T-cell (primary cell): ENCODE measurements at places on chromosomes 4 and X.

DNA sequence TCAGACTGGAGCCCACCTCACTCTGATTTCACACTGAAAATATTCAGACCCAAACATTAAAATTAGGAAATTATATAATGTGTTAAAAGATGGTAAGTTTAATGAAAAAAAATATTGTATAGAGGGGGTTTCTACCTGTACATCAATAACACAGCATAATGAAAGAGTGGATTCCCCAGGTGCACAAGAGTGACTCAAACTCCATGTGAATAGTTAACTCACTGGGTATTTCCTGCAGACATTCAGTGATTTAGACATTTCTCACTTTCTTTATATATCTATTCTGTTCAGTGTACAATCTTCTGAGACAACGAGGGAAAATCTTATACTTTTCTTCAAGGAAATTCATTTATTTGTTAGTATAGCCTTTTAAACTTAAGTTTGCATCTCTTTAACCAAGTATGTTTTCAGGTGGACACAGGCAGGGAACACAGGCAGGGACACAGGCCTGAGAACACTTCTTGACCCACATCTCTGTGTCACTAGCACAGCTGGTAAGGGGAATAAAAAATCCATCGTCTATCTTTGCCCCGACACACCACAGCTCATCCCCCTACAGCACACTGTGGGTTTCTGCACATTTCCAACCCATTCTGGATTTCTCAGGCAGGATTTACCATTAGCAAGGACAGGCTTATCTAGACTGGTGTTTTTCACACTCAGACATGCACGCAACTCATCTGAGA is 525.5 kb upstream of the BOD1L1 start:
- DNase-seq = no peak

GRCh38 chr4:113209652-113210320 is 160.3 kb downstream of the ANK2 start:
- DNase-seq = no peak

GRCh38 chr4:55920571-55920970 is 28.2 kb upstream of the CEP135 start:
- DNase-seq = no peak

DNA sequence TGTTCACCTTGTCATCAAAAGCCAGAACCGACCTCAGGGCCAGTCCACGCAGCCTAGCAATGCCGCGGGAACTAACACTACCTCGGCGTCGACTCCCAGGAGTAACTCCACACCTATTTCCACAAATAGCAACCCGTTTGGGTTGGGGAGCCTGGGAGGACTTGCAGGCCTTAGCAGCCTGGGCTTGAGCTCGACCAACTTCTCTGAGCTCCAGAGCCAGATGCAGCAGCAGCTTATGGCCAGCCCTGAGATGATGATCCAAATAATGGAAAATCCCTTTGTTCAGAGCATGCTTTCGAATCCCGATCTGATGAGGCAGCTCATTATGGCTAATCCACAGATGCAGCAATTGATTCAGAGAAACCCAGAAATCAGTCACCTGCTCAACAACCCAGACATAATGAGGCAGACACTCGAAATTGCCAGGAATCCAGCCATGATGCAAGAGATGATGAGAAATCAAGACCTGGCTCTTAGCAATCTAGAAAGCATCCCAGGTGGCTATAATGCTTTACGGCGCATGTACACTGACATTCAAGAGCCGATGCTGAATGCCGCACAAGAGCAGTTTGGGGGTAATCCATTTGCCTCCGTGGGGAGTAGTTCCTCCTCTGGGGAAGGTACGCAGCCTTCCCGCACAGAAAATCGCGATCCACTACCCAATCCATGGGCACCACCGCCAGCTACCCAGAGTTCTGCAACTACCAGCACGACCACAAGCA is 898 bp downstream of the UBQLN2 start:
- DNase-seq = peak; percentile 19

DNA sequence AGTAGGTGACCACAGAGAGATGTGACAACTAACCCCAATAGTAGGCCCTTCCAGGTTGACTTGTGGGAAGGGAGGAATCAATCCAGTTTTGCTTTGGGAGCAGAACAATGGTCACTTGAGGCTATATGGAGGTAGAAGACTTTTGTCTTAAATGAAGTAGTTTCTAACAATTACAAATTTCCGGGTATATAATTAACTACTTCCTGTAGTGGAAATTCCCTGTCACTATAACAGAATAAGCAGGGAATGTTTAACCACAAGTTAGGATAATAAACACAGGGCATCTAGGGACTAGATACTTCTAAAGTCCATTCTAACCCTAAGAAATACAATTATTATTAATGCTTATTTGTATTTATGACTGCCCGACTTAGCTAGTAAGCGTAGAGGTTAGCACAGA is 99.0 kb upstream of the TRPC3 start:
- no peak for DNase-seq

- no peak for DNase-seq
These were observed 242.1 kb downstream of the CPE start for GRCh38 chr4:165620913-165621312.

GRCh38 chrX:39974270-39974669 is 123.5 kb downstream of the BCOR start:
- no peak for DNase-seq

DNA sequence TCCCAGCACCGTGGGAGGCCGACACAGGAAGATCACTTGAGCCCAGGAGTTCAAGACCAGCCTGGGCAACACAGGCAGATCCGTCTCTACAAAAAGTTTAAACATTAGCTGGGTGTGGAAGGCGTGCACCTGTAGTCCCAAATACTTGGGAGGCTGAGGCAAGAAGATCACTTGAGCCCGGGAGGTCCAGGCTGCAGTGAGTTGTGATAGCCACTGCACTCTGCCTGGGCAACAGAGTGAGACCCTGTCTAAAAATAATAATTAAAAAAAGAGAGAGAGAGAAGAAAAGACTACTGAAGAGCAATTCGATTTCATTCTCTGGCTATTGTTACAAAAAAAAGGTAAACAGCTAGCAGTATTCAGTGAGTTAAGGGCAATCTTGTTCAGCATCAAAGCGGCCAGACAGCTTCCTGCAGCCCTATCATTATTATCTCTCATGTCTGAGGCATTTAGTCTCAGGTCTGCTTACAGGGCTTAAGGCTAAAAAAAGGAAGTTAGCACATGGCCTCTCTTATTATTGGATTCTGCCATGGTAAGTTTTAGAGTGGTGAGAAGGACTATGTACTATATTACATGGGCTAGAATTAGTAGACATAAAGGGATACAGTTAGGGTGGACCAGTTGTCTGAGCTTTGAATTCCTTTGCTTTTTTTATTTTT is 37.9 kb downstream of the ARHGEF6 start:
- DNase-seq = no peak

DNA sequence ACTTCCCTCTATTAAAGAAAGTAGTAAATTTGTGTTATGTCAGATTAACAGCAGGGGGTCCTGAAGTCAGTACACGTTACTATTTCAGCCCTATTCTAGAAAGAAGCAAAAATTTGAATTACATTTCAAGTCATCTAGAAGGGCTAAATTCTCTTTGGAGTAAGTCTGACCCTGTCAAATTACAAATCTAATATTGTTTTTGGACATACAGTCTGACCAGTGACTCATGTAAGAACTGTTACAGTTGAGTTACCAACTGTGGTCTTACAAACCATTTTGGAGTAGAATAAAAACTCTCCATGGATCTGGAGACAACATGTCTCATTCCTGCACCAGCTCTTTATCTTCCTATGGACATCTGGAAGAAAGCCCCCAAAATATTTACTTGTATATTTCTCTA is 36.0 kb upstream of the GYPA start:
- no peak for DNase-seq

DNA sequence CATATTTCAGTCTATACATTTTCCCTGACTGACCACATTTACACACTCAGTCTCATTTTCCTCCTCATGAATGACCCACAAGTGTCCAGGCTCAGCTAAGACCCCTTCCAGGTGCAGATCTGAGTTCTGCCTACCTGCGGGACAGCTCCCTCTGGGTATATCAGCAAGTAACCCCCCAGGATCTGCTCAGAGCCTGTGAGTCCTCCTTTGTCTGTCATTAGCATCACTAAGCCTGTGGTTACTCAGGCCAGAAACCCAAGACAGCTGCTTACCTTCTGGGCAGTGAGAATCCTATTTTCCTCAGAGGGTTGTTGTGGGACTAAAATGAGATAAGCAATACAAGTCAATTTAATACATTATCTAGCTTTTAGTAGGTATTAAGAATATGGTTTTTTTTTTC is 487.6 kb upstream of the BOD1L1 start:
- no peak for DNase-seq

- no peak for DNase-seq
These were observed 2.7 kb downstream of the SMIM10L2A start for GRCh38 chrX:135424469-135424868.

- DNase-seq = no peak
These were observed 92.8 kb downstream of the AMELX start for GRCh38 chrX:11386001-11386523.

DNA sequence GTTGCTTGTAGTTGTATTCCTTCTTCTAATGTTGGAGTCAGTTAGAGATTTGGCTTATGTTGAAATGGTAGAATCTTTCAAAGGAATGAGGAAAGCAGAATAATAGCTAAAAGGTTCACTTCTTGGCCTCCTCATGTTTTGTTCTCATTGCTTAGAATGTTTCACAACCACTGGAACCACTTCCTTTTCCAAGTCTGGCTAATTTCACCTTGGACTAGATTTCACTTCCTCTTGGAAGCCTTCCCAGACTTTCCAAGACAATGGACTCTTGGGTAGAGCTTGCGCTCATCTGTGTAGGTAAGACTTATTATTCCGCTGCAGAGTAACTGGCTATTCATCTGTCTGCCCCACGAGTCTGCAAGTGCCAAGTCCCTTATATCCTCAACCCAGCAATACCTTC is 8.3 kb downstream of the SPATA18 start:
- no peak for DNase-seq

GRCh38 chr4:152334931-152335330 is 201.0 kb downstream of the FBXW7 start:
- no peak for DNase-seq

- DNase-seq = no peak
These were observed 130.5 kb downstream of the SMIM20 start for GRCh38 chr4:26044524-26044923.

DNA sequence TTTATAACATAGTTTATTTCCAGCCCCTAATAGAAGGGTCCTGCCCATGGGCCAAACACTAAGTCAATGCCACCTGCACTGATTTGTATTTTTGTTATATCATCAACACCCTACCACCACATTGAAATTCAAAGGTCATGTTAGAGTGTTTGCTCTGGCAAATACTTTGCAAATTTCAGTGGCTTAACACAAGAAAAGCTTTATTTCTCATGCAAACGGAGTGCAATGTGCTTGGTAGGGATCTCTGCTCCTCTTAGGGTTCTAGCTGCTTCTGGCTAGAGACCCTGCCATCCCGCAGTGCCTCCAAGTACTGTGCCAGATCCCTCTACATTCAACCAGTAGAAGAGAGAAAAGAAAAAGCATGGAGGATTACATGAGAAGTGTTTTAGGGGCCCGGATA is 230.8 kb upstream of the TET2 start:
- no peak for DNase-seq

DNA sequence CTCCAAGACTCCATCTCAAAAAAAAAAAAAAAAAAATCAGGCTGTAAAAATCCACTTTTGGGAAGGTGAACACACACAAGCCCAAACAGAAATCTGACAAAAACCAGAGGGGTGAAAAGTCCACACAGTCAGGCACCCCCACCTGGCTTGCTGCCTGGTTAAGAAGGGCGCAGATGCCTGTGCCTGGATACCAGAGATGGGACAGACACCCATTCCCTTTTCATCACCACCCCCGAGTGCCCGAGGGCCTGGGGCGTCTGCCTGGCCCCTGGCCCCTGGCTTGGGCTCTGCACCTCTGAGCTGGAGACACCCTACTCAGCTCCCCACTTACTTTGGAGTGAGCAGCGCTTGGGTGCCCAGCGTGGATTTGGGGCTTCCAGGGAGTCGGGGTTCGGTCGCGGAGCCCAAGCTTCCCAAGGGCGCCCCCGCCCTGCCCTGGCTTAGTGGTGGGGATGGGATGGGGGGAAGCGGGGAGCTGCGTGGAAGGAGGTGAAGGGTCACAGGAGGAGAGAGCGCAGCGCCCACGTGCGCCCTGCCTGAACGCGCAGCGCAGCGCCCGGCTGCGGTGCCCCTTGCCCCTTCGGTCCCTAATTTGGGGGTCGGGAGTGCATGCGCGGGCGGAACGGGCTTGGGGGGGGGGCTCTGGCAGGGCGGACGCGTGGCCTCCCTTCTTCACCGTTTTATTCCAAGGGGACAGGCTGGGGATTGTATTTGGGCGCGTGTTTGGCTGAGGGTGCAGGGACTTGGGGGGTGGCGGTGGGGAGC is 11.3 kb downstream of the SHOX start:
- no peak for DNase-seq

GRCh38 chr4:16337936-16338335 is 111.7 kb upstream of the TAPT1 start:
- DNase-seq = no peak

GRCh38 chr4:110183643-110184042 is 14.8 kb downstream of the ELOVL6 start:
- no peak for DNase-seq

- DNase-seq = no peak
These were observed 24.1 kb upstream of the WFS1 start for GRCh38 chr4:6245246-6246169.

DNA sequence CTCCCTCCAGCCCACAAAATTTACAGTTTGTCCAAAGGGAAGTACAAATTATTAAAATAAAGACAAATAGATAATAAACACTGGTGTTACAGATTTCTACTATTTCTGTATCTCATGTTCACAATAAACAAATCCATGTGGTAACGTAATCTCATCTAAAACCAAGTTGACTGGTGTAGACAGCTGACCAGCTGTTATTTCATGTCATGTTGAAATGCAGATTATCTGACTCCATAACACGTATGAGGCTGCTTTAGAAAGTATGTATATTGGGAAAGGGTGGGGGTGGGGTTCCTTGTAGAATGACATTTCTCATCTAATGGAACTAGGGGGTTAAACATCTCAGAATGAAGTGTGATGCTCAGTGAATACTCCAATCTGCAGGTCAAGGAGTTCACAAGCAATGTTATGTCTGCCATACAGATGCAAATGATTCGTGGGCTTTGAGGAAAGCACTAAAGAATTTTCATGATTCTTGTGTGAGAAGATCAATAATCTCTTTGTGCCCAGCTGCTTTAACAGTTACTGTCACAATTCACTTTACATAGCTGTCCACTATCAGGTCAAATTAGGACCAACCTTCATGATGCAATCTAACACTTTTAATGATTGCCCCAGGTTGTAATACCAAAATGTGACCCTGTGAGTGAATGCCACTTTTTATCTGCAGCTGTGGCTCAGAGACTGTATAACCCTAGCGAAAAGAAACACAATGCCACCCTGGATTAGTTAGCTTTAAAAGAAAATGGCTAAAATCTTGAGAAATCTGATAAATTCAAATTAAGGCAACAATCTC is 114.0 kb downstream of the ENOX2 start:
- no peak for DNase-seq

- DNase-seq = no peak
These were observed 26.6 kb downstream of the GABRB1 start for GRCh38 chr4:47057991-47058390.

- DNase-seq = no peak
These were observed 250.3 kb upstream of the ARSJ start for GRCh38 chr4:114229706-114230105.

GRCh38 chrX:11470250-11470974 is 177.2 kb downstream of the AMELX start:
- no peak for DNase-seq

- no peak for DNase-seq
These were observed 369.7 kb upstream of the DIAPH2 start for GRCh38 chrX:96314985-96315384.
